ENCODE measurements at places on chromosomes 7 and 10.

DNA sequence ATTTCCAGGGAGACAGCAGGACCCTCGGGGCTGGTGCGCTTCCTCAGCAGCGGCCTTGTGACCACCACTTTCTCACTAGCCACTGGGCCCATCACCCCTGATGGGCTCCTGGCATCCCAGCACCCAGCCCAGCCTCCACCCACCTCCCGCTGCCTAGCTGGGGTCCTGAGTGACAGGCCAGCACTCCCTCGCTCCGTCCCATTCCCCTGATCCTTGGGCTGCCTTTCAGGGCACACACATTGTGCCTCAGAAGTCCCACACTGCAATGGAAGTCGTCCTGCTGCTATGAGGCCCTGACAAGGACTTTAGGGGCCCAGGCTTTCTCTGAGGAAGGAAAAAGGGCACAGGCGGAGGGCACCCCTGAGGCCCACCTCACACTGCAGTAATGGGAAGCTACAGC, 12.4 kb downstream of the CAMK2B start:
- DNase-seq = no peak

DNA sequence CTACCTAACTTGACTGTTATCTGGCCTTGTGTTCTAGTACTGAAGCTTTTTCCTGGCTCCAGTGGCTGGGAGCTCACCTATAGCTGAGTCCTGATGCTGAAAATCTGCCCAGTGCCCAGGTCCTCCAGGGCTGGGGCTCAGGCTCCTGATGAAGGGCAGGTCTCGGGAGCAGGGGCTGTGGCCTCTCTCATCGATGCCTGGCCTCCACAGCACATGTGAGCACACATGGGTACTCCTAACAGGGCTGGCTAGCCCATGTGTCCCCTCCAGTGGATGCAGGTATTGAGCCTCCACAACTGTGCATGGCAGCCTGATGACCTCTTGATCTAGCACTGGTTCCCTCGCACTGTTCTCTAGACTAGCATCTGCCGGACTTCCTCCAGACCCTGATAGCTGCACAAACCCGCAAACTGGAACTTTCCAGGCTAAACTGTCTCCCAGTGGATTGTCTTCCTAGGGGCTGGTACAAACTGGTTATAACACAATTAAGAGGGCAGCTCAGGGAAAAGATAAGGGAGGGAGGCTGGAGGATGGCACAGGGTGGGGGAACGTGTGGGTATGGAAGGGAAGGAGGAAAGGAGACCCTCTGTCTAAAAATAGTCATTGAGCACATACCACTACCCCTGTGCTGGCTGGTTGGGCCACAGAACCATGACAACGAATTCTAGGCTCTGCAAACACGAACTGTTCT, 35.1 kb downstream of the PLAC9 start:
- DNase-seq = no peak

DNA sequence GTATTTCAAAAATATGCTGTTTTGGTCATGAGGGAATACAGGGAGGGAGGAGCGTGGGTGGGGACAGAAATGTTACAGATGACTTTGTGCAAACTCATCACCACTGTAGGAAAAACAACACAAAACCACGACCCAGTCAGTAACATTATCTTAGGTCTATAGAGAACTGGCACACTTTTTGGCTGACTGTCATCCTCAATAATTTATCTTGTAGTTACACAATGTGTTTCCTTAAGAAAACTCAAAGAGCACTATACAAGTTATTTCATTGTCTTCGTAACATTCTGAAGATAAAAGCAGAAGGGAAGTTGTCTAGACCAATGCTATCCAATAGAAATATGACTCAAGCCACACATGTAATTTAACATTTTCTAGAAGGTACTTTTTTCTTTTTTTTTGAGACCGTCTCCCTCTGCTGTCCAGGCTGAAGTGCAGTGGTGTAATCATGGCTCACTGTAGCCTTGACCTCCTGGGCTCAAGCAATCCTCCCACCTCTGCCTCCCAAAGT, 16.9 kb upstream of the CDK14 start:
- no peak for DNase-seq

- no peak for DNase-seq
Measured at GRCh38 chr7:20019757-20020432, 197.3 kb downstream of the MACC1 start.

- no peak for DNase-seq
Measured at GRCh38 chr7:140384894-140385545, 13.3 kb downstream of the SLC37A3 start.

- no peak for DNase-seq
Measured at GRCh38 chr7:94411188-94411466, 16.4 kb downstream of the COL1A2 start.

DNA sequence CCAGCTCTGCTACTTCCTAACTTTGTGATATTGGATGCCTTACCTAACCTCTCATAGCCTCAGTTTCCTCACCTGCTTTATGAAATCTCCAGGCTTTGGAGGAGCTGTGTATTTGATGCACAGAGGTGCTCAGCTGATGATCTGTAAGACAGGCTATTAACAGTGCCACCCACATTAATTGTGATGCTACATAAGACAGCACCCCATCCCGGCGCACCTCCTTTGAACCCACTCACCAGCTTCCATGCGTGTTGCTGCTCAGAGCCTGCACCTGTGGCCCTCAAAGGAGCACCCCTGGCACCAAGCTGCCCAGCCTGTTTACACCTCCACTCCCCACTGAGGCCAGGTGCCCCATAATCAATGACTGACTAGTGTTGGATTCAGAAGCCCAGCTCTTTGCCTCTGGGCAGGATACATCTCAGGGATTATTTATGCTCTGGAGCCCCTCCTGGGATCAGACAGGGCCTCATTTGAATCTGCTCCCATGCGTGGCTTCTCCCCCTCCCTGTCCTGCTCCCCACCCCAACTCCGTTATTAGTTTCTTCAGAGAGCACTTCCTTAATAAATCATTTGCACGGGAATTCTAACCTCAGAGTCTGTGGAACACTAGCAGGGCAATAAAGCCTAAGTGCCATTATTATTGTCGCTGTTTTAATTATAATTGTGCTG, 87.7 kb downstream of the GFRA1 start:
- no peak for DNase-seq

Measured in stimulated activated CD8-positive, alpha-beta memory T cell treated with anti-CD3 and anti-CD28 coated beads, Interleukin-4, amount 100 ng/mL, for 1 hour (primary cell).